ENCODE measurements at places on chromosomes 12 and 14.

DNA sequence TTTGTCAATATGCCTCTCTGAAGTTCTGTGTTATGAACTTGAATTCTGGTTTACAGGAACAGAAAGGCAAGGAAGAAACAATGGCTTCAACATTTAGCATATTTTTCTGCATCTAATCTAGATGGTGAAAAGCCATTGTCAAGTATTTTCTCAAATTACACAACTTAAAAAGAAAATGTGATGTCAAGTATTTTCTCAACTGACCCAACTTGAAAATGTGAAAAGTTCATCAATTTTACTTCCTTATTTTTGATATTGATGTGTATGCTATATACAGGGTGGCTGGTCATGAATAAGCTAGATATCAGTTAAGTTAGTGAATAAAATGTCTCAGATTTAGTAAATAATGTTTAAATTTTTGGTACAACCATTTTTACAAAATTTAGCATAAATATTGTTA, 196.7 kb downstream of the ALX1 start:
- DNase-seq: no peak

- no peak for DNase-seq
These were observed 739 bp upstream of the PAX9 start for GRCh38 chr14:36660736-36661505.

DNA sequence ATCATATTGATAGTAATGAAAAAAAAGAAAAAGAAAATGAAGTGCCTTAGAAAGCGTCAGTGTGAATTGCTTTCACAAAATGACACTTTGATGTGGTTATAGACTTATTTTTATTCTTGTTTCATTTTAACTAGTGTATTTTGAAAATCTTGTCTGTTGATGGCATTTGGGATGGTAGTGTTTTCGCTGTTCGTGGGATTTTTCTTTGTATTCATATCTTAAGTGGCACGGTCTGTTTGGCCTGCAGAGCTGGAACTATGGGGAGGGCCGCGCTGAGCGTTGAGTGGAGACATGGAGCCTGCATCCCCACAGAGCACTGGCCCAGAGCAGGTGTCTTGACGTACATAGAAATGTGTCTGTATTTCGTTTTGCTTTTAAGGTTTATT, 61.6 kb downstream of the WDR20 start:
- DNase-seq: no peak

DNA sequence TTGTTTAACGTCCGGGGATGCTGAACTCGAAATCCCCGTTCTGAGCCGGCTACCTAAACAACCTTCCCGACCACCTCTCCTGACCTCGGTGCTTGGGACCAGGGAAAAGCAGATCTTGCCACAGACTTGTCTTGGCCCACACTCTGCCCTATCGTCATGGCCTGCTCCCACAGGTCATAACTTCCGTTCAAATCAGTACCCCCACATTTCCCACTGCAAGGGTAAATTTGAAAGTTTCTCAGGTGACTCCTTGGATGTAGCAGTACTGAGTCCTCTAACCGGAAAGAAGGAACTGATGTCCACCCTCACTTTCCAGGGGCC, 612 bp upstream of the RBM23 start:
- no peak for DNase-seq

DNA sequence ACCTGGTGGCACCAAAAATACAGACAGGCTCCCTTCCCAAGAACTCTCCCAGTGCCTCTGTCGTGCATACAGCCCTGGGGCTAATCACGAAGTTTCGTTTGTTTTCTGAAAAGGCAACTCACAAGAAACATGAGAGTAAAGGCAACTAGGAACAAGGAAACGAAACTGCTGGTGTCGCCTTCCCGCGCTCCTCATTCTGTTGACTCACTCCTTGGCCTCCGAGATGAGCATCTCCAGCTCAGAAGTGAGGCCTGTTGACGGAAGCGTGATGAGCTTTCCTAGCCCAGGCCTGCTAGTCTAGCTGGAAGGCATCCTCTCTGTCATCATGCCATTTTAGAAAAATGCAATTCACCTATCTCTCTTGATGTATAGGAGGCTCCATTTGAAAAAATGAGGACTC, 50.5 kb downstream of the TTC9 start:
- no peak for DNase-seq

DNA sequence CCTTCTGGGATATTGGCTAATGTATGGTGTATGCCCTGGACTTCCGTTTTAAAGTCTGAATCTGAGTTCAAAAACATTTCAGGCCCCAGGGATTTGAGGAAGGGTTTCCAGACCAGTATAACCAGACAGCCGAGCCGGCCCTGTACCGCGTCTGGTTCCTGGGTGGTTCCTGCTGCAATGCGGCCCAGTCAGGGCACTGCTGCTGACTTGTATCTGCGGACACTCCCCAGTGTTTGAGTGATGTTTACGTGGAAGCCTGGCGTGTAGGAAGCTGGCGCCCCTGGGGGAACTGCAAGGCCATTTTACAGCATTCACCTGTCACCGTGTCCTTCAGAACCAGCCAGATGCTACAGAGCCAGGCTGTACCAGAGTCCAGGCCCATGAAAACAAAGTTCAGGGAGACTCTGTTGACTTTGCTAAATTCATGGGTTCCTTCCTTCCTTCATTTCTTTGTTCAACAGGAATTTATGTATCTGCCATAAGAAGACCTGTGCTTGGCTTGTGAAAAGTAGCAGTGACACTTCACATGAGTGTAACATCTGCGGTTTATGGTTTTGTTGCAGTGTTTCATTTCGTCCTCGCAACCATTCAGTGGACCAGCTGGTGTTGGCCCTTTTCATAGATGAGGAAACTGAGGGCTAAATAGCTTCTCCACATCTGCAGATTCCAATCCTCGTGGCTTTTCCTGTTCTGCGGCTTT, 16.8 kb downstream of the EML1 start:
- DNase-seq: no peak

DNA sequence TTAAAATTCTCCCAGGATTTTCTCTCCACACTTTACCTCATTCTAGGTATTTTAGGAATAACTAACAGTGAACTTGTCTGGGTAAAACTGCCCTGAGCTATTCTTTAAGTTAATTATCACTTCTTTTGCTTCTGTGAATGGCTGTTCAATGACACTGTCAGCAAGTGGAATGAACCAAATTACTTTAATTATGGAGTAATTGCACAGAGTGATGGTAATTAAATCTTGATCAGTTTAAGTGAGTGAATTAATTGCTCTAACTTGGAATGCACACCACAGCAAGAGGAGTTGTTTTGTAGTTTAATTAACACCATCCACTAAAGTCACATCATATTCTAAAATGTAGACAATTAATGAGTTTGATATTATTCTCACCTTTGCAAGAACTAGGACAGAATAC, 36.2 kb upstream of the TMEM260 start:
- no peak for DNase-seq

- DNase-seq: no peak
These were observed 266.6 kb upstream of the FAR2 start for GRCh38 chr12:28882444-28882843.

- peak; percentile 89 for DNase-seq
These were observed 2.7 kb upstream of the RABGGTA start for GRCh38 chr14:24274101-24274543.

GRCh38 chr14:99296517-99296916, 24.5 kb upstream of the BCL11B start:
- no peak for DNase-seq

- no peak for DNase-seq
These were observed 544.1 kb downstream of the KCNH5 start for GRCh38 chr14:62501021-62501750.

DNA sequence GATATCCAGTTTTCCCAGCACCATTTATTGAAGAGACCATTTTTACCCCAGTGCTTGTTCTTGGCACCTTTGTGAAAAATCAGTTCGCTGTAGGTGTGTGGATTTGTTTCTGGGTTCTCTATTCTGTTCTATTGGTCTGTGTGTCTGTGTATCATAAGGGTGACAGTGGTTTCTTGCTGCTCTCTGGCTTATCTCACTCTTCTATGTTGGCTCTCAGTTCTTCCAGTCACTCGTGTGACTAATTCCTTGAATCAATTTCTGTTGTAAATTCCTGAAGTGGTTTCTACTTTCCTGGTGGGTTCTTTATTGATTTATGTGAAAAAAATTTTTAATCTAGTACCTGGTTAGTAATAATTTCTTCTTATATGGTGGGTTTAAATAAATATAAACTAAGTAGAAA, 58.3 kb downstream of the OTOGL start:
- no peak for DNase-seq

DNA sequence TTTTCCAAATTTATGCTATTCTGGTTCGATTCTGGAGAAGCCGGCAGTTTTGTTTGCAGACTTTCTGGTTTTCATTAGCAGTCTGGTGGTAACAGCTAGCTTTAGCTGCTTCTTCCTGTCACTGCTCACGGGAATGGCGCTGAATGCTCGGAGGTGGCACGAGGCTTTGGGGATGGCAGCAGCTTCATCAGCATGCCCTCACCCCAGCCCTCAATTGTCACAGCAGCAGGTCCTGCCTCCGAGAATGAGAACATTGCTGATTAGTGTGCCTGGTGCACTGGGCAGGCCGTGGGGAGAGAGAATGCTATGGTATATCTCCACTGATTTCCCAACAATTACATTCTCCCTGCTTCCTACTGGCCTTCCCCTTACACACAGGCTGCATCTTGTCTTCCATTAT, 73.6 kb downstream of the SAMD4A start:
- DNase-seq: no peak

DNA sequence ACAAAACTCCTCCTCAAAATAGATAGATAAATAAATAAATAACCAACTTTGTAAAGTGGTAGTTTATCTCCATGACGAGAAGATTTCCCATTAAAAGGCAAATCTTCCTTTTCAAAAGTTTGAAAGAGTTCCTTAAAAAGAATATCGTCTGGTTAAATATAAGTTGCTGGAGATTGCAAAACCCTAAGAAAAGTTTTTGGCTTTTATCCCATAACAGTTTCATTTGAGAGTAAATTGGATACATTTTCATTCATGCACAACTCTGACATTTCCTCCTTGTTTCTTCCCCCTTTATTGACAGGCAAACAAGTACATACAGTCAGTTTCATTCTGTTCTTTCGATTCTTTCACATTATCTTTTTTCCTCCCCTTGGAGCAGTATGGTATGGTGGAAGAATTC, 45.4 kb upstream of the BTG1 start:
- DNase-seq: no peak

DNA sequence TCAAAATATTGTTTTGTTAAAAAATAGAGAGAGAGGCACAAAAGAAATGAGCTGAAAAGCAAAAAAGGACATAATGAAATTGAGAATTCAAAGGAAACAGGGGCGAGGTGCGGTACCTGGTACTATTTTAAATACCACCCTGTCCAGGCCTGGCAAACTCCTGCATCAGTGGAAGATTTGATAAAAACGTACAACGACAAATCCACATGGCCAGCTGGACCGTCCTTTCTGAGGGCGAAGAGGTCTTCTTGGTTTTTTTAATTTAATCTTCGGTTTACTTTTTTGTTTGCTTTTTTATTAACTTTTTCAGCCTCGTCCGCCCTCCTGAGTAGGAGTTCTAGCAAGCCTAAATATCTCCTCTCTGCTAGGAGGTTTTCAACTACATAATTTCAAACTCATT, 11.9 kb downstream of the BCL11B start:
- DNase-seq: no peak

GRCh38 chr14:99899578-99900178, 106.5 kb downstream of the EML1 start:
- no peak for DNase-seq

DNA sequence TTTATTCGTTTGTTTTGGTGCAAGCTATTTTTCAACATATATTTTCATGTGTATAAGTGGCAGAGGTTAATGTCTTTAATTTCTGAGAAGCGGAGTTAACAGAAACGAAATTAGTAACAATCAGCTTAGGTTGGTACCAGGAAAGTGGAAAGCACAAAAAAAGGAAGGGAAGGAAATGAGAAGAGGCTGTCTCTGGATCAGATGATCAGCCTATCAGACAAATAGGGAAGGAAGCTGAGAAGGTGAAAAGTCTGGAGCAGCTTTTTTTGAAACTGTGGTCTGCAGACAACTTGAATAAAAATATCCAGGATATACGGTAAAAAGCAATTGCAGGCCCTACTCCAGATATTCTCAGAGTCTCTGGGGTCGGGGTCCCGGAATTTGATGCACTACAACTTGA, 265.0 kb downstream of the SSPN start:
- DNase-seq: no peak

GRCh38 chr12:82873309-82873708, 186.6 kb downstream of the TMTC2 start:
- DNase-seq: no peak

- no peak for DNase-seq
These were observed 198.9 kb upstream of the CAND1 start for GRCh38 chr12:67070307-67070600.

DNA sequence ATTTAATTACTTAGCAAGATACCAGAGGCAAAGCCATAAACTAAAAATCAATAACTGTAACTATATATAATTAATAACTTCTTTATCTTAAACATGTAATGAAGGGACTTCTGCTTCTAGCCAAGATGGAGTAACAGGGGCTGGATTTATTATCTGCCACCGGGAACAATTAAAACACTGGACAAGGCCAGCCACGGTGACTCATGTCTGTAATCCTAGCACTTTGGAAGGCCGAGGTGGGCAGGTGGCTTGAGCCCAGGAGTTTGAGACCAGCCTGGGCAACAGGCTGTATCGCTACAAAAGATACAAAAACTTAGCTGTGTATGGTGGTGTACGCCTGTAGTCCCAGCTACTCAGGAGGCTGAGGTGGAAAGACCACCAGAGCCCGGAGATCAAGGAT, 113.6 kb downstream of the TAOK3 start:
- peak; percentile 4 for DNase-seq

GRCh38 chr14:94317259-94317658, 5.9 kb downstream of the SERPINA6 start:
- DNase-seq: peak; percentile 77

DNA sequence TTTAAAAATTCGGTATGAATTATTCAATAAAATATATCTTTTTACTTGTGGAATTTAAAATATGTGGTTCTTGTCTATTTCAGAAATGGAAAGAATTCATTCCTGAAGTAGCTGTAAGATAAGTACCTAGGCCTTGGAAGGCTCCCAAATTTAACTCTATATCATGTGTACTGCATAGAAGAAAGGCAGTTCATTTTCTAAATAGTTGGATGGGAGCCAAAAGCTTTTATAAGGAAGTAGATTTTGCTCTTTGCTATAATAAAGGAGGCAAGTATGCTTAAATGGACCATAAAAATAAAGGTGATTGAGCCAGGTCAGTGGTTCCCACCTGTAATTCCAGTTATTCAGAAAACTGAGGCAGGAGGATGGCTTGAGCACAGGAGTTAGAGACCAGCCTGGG, 187.5 kb downstream of the ATXN7L3B start:
- DNase-seq: peak; percentile 92

- DNase-seq: no peak
These were observed 119.1 kb downstream of the PTPN11 start for GRCh38 chr12:112537710-112538396.

DNA sequence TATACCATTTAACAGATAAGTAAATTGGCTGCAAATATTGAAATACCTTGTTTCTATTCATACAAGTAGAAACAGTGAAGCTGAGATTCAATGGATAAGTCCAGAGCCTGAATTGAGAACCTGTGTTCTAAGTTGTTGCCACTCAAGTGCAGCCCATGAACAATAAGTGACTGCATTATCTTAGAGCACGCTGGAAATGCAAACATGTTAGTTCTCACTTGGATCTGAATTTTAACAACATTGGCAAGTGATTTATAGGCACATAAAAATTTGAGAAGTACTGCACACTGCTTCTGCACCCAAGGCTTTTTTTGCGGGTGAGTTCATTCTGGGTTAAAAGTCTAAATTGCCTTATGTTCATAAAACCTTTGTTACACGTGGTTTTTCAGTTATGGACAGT, 484.3 kb downstream of the NAV3 start:
- no peak for DNase-seq

All from retinal pigment epithelial cell (primary cell).